ENCODE measurements at places on chromosomes 12 and 14.

DNA sequence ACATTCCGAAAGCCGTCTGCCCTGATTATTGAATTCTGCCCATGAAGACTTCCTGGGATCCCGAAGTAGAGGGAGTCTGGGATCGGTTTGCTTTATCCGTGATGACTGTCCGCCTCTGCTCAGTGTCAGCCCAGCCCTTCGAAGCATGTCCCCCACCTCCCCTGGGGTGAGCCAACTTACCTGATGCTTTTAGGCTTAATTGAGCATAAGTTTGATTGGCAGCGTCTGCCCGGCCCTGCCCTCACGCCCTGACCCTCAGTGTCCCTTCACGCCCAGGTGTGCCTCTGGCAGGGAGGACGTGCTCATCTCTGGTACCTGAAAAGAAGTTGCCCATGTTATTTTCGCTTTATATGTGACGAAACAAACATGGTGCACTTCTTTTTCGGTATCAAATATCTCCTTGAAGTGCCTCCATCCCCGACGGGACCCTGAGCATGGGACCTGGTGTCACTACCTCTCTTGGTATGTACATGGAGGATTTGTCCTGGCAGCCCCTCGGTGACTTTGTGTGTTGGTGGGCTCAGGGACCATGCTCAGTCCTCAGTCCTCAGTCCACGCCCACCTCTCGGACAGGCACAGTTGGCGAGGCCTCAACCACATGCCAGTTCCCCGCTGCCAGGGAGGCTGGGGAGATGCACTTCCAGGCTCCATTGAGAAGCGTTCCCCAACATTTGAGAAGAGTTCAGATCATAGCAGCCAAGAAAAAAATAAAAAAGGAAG lies 130.1 kb upstream of the RTL1 start:
- DNase-seq, result no peak

- no peak for DNase-seq
Measured at GRCh38 chr12:108174641-108175040, 45.6 kb downstream of the WSCD2 start.

DNA sequence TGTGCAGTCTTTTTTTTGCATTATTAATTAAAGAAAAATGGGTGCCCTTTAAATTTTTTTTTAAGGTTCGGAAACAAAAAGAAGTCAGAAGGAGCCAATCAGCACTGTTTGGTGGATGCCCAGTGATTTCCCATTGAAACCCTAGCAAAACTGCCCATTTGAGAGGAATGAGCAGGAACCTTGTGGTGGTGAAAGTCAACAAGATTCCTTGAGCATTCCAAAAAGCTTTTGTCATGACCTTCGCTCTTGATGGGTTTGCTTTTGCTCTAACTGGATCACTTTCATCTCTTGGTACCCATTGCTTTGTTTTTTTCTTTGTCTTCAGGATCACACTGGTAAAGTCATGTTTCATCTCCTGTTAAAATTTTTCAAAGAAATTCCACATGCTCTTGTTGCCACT lies 54.1 kb downstream of the ADIPOR2 start:
- no peak for DNase-seq

DNA sequence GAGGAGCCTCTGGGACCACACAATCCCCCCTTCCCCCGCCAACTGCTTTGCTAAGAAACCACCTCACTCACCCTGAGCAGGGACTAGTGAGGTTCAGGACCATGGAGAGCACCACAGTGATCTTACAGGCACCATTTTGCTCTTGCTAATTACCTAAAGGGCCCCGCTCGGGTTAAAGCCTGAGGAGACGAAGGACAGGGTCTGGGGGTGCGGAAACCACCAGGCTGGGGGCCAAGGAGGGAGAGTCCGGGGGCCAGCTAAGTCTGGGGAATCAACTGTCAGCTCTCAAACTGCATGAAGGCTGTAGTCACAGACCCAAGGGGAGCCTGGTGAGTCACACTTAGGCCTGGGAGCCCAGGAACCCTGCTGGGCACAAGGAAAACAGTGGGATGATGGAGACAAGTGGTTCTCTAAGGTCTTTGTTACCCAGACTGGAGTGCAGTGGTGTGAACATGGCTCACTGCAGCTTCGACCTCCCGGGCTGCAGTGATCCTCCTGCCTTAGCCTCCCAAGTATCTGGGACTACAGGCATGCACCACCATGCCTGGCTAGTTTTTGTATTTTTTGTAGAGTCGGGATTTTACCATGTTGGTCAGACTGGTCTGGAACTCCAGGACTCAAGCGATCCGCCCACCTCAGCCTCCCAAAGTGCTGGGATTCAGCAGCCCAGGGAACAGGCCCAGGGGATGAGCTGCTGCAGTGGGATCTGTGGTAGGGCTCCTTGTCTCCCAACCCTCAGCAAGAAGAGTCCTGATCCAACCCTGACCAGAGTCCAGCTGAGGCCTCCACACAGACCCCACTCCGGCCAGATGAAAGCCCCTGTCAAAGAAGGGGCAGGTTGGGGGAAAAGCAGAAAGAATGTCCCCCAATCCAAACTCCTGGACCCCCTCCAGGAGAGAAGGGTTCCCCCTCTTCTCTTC lies 98.8 kb downstream of the CALM1 start:
- no peak for DNase-seq

DNA sequence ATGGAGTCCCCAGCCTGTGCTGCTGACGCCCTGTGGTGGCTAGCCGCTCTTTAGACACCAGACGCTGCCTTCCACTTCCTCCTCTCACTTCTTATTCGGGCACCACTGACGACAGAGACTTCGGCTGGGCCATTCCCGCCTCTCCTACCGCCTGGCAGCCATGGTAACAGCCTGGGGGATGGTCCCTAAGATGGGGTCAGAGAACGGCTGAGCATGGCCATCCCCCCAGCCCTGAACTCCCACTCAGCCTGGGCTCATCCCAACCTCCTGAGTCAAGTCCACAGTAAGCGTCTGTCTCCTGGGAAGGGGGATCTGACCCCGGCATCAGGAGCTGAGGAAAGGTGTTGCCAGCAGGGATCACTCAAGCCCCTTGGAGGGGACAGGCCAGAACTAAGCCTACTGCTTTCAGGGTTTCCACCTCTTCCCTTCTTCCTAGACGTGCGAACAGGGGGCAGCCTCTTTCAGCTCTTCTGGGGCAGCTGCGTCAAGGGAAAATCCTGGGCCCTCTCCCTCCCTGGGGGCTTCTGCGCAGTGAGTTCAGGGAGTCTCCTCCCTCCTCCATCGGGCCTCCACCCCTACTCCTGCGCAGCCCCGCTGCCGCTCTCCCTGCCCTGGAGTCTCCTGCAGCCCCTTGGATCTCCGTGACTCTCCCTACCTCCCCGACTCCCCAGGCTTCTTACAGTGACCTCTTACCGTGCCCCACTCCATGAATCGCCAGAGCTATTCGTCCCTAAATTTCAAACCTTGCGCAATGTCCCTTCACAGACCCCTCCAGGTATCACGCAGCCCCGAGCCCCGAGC lies 643 bp upstream of the TAMALIN start:
- no peak for DNase-seq

DNA sequence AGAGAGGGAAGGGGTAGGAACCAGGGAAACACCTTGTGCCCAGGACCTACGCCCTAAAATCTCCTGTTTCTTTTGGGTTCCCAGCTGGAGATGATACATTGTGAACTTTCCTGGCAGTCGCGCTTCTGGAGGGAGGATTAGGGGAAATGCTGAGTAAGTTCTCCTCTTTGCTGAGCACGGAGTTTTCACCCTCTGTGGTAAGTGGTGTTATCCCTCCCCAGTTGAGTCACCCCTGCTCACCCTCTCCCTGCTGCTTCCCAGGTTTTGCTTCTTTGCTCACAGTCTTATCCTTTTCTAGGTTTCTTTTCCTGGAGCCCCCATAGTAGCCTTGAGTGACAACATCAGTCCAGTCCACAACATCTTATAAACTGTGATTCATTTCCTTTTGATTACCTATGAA lies 789.1 kb downstream of the TMEM121 start:
- no peak for DNase-seq

DNA sequence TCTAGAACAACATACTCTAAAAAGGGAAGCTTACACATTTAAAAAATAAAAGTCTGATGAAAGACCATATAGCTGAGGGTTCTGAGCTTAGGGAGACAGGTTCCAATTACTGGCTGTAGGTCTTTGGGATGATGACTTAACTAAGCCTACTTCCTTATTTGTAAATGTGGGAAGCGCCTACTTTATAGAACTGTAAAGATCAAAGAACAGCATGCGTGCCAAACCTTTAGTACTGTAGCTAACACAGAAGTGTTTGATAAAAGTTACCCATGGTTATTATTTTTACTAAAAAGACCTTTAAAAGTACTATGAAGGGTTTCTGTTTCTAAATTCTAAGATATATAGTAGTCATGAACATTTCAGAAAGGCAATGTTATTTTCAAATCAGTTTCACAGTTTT lies 35.7 kb downstream of the STK38L start:
- DNase-seq, result no peak

GRCh38 chr14:30921305-30921704 lies 46.9 kb downstream of the COCH start:
- DNase-seq, result no peak

DNA sequence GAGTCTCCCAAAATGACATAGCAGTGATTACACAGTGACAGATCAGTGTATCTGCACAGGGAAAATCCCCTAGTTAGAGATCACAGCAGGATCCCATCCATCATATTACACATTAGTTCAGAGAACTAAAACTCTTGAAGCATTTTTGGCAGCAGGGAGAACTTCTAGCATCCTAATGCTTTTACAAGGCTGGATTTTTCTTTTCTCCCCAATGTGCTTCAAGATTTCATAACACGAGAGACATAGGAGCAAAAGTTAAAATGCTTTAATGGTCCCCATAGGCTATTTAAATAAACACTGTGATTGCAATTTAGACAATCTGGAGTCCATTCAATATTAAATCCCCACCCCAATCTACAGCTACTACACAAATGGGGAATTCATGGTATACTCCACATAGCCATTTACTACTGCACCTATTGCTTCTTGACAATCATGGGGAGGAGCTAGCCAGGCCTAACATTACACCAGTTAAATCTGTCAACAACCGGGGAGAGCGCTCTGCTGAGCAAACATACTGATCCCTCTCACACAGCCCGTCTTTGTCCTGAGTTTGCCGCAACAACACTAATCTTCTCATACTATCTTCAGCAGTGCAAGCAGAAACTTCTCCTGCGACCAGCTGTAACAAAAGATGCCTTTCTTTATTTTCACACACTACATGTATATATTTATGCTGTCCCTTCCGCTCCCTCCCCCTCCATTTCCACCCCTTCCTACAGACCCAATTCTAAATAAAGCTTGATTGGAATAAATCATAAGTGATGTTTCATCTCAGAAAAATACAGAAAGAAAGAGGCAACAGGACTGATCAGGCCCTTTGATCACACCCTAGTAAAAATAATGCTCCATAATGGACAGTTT lies 120.3 kb upstream of the SOX5 start:
- DNase-seq, result no peak

GRCh38 chr12:12449533-12450025 lies 92.7 kb downstream of the BORCS5 start:
- DNase-seq, result no peak

- no peak for DNase-seq
Measured at GRCh38 chr14:68473069-68473468, 319.8 kb downstream of the ZFP36L1 start.

DNA sequence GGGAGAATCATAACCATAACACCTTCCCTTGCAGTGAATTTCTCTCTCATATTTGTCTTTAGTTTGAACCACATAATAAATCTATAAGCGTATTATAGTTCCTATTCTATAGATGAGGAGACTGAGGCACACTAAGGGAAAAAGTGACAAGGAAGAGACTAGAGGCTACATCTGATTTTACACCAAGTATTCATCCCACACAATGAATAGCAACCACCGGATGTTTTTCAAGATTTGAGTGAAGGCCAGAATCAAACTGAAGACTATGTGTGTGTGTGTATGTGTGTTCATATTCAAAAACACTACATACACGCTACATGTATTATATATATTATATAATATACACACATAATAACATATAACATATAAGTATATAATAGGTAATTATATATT lies 4.7 kb downstream of the ASB2 start:
- no peak for DNase-seq

DNA sequence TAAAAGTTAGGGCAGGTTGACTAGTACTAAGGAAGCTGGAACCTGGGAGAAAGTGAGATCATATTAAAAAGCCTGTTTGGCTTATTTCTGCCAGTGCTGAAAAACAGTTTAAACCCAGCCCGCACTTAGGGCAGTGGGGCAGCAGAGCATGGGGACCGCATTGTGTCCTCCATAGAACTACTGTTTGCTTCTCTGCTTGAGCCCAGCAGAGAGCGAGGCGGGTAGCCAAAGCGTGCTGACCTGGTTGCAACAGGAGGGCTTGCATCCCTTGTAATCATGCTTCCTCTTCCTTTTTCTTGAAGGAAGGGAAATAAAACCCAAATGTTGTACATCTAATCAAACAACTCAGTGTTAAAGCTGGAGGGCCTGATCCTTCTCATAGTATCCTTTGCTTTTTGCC lies 82.5 kb upstream of the HOXC13 start:
- no peak for DNase-seq

DNA sequence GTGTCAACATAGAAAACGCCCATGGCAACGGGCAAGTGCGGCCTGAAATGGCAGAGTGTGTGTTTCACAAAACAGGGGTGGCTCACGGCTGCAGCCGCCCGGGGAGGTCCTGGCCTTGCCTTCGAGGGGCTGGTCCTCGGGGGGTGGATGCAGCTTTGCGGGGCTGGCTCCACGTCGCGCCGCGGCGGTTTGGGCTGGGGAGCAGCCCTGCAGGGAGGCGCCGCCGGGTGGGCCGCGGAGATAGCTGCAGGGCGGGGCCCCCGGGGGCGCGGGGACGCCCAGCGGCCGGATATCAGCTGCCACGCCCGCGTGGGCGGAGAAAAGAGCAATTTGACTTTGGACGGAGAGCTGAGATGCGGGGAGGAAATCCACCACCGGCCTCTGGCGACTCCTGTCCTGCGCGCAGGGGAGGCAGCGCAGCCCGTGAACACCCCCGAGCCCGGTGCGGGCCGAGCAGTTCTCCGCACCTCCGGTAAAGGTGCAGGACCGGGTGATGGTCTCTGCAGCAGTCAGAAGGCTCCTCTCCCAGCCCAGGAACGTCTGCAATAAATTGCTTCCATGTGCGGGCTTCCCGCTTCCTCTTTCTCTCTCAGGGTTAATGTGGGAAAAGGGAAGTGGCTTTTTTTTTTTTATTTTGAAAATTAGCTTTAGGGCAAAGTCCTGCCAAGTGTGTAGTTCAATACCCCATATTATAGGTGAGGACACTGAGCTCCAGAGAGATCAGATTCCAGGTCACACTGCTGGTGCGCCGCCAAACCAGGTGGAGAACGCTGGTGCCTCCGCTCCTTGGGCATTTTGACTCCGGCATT lies 110.5 kb downstream of the ARF6 start:
- DNase-seq, result peak; percentile 57

- peak; percentile 31 for DNase-seq
Measured at GRCh38 chr12:125889742-125890141, 824.5 kb downstream of the AACS start.
